ENCODE measurements at places on chromosomes 5 and 9.

DNA sequence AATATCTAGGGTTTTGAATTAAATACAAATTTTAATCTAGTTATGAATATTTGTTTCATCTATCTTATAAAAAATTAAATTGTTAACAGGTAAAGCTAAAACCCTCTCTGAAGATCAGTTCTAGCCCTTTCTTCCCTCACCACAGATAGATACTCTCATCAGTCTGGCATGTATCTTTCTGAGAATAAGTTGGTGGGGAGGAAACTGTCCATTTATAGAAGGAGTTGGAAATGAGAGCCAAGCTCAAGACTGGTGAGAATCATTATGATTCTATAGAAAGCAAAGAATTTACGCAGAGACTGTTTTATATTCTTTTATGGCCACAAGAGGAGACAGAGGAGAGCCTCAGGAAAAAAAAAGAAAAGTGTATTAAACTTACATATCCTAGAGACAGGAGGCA, 59.0 kb downstream of the STARD4 start:
- no peak for DNase-seq

- no peak for DNase-seq
Measured at GRCh38 chr9:33469891-33470290, 3.8 kb downstream of the NOL6 start.

GRCh38 chr9:129623331-129623730, 2.4 kb upstream of the C9orf50 start:
- DNase-seq: no peak

DNA sequence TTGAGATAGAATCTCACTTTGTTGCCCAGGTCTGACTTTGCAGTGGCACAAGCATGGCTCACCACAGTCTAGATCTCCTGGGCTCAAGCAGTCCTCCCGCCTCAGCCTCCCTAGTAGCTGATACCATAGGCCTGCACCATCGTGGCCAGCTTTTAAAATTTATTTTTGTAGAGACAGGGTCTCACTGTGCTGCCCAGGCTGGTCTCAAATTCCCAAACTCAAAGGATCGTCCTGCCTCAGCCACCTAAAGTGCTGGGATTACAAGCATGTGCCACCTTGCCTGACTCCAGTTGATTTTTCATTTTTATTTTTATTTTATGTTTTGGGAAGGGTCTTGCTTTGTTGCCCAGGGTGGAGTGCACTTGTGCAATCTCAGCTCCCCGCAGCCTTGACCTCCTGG, 41.7 kb upstream of the GLDC start:
- DNase-seq: no peak

DNA sequence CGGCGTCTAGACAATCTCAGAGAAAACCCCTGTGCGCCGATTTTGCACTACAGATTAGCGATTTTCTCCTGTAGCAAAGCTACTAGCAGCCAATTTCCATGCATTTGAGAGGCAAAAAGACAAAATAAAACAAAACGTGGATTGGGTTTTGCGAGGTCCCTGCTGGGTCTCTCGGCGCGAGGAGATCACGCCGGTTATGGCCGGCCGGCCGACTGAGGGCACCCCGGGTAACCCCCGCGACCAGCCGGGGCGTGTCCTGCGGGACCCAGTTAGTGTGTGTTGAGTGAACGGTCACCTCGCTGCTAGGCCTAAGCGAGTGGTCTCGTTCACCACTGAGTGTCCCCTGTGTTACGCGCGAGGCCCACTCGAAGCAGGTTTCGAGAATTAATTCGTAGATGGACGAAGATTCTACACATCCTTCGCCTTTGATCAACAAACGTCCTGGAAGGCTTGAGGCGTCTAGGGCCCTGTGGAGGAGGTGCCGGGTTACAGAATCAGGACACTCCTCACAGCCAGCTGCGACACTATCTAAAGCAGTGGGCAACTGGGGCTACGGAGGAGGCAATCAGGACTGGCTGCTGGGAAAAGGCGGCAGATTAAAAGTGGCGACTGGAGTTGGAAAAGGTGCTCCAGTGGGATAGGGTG, 764 bp upstream of the VDAC1 start:
- no peak for DNase-seq

DNA sequence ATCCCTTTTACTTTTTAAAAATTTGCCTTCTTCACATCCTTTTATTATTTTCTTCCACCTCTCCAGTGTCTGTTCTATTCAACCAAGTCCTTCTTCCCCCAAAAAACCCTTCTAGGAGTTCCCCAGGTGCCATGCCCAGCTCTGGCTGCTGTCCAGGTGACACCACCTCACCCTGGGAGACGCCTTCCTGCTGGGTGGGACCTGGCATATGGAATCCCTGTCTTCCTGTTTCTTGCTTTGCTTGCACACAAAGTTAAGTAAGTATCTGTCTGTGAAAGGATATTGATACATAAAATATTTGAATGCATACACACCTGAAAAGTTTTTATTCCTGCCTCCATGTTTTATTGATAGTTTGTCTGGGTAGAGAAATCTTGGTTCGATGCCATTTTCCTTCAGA, 23.1 kb upstream of the MED10 start:
- no peak for DNase-seq

DNA sequence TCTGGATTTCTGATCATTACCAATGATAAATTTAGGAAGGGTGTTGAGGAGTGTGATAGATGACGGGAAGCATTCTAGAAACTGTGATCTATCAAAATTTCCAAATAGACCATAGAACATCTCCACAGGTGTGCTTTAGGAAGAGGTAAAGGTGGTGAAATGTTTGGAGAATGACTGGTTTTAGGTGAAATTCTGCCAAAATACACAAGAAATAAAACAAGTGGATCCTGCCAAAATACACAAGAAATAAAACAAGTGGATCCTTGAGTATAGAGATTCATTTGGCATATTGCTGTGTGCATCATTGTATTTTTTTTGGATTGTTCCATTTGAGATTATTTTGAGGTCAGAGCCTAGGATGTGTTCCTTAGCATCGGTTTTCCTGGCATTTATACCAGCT, 88.3 kb upstream of the CTNND2 start:
- DNase-seq: no peak

- DNase-seq: peak; percentile 81
Measured at GRCh38 chr5:40984884-40985283, 75.6 kb downstream of the C7 start.

DNA sequence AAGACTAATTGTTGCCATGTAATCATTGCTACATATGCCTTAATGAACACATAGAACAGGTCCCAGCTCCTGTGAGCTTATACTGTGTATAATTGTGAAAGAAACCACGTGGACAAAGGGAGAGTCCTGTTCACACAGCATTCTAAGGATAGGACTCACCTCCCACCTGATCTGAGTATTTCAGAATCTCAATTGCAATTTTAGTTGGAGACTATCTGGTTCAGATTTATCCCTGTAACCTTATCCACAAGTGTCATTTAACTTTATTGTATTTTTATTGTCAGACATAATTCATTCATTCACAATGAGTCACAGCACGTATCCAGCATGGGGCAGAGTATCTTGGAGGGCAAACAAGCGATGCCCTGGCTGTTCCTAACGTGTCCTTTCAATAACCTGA, 448.3 kb downstream of the NTRK2 start:
- DNase-seq: no peak

- no peak for DNase-seq
Measured at GRCh38 chr9:70656281-70656680, 241.8 kb upstream of the KLF9 start.

GRCh38 chr9:86321373-86321772, 32.8 kb downstream of the TUT7 start:
- peak; percentile 95 for DNase-seq

DNA sequence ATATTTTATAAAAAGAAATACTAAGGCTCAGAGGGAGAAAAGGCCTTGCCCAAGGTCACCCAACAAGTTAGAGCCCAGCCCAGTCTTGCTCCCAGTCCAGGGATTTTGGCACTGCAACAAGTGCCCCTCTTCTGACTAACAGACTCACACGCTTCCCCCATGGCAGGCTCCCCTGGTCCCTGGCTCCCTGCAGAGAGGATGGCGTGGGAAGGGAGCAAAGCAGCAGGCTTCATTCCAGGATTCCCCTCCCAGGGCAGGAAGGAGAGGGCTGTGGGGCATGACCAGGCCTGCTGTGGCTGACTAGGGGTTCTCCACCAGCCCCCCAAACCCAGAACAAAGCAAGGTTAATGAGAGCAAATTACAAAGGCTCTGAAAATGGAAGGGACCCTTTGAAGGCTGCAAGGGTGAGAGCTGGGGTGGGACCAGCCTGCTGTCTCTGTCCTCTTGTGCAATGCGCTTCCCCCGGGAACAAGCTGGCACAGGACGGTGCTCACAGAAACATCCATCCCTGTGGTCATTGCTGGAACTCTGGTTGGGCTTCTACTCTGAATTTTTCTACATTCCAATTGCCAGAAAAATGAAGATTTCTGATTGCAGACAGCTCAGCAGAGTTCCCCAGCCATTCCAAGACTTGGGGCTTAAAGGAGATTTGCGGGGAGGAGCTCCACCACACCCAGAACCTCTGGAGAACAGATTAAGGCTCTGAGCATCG, 37.1 kb upstream of the FAT2 start:
- no peak for DNase-seq

DNA sequence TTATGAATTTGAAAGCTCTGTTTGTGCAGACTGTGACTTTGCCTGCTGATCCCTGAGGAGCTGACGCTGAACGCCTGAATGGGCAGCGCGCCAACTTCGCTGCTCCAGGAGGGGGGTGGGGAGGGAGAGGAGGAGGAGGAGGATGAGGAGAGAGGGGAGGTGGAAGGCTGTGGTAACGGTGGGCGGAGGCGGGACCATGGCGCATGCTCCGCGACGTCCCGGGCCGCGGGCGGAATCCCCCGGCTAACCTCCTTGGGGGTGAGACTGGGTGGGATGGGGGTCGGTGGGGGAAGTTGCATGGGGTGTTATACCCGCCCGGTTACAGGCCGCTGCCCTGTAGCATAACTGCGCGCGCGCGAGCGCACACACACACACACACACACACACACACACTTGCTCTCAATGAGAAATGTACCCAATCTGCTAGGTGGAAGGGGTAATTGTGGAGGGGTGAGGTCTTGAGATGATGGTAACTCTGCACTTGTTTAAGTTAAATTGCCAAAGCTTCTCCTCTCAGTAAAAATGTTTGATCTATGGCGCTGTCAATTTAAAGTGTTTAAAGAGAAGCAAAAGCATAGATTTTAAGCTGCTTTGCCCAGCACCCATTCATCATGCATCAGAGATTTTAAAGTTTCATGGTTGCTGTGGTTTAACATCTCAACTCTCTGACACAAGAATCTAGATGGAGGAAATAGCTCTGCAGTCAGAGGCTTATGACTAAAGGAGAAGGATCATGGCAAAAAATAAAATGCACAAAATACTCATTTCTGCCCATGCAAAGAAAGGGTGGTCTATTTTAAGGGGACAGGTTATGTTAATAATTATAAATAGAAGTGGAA, 76.6 kb upstream of the TBCA start:
- no peak for DNase-seq

GRCh38 chr5:135669416-135669815, 90.6 kb upstream of the CXCL14 start:
- no peak for DNase-seq

DNA sequence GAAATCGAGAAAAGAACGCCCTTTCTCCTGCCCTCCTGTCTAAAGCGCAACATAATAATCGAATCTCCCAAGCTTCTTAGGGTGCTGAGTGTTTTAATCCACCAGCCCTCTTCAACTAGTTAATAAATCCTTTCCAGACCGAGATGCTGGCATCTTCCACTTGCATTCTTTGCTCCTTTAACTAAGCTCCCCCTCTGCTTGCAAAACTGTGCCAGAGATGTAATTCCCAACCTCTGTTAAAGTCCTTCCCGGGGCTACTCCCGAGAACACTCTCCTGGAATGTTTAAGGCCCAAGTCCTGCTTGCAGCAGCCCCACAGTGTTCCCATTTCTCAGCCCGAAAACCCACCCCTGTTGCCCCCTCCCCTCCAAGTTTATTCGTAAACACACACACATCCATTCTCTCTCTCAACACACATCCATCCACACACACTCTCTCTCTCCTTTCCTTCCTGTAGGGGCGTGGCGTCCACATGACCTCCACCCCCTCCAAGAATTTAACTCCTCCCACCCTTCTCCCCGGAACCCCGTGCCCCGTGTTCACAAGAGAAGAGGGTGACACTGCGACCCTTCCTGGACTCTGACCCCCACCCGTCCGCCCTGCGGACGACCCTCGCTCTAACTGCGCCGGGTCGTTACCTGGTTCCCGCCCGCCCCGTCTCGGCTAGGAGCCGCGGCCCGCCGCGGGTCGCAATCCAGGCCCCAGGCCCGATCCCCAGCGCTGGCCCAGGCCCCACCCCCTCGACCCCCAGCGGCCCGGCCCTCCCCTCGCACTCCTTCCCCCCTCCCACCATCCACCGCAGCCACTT, 7.0 kb upstream of the MGAT1 start:
- DNase-seq: peak; percentile 64

DNA sequence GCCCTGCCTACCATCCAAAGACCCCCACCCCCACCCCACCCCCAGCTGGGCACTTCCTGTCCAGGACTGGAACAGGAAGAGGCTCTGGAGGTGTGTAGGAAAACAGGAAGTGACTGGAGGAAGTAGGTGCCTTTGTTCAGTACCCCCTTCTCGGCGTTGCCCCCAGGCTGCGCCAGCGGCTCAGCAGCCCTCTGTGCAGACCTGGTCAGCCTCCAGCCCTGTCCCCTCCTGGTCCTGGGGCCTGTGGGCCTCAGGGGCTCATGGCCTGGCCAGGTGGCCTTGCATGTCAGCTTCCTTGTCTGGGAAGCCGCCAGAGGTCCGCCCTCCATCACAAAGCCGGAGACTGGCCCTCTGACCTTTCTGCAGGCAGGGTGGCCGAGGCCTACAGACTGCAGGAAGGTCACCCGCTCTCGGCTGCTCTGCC, 26.0 kb downstream of the FLT4 start:
- DNase-seq: no peak

DNA sequence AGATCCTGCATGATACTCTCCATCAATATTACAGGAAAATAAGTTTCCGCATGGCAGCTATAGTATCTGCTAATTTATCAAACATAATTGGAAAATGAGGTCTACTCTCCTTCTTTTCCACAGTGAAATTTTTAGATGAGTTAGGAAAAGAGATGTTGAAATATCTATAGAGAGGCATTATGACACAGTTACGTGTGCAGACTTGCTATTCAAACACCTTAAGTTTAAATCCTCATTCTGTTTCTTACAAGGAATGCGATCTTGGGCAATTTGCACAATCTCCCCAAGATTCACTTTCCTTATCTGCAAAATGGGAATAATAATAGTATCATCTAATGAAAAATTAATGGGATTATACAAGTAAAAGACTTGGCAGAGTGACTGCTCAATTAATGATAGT, 91.7 kb upstream of the SLCO6A1 start:
- DNase-seq: no peak

DNA sequence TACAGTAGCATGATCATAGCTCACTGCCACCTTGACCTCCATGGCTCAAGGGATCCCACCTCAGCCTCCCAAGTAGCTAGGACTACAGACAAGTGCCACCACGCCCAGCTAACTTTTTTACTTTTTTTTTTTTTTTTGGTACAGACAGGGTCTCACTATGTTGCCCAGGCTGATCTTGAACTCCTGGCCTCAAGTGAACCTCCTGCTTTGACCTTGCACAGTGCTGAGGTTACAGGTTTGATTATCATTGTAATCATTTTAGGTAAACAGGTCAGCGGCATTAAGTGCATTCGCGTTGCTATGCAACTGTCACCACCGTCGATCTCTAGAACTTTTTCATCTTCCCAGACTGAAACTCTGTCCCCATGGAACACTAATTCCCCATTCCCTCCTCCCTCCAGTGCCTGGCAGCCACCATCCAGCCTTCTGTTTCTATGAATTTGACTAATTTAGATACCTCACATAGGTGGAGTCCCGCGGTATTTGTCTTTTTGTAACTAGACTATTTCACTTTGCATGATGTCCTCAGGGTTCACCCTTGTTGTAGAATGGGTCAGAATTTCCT, 5.8 kb upstream of the CARD19 start:
- no peak for DNase-seq

Measured in HS-27A (cell line).